ENCODE measurements at places on chromosomes 6 and 20.
A peak's percentile ranks its signal among the peaks of the same experiment; 100 is the strongest.

- DNase-seq = peak; percentile 4
Measured at GRCh38 chr6:119881416-119881815, 531.9 kb upstream of the MAN1A1 start.

GRCh38 chr6:54255886-54256285, 52.4 kb upstream of the TINAG start:
- no peak for DNase-seq

DNA sequence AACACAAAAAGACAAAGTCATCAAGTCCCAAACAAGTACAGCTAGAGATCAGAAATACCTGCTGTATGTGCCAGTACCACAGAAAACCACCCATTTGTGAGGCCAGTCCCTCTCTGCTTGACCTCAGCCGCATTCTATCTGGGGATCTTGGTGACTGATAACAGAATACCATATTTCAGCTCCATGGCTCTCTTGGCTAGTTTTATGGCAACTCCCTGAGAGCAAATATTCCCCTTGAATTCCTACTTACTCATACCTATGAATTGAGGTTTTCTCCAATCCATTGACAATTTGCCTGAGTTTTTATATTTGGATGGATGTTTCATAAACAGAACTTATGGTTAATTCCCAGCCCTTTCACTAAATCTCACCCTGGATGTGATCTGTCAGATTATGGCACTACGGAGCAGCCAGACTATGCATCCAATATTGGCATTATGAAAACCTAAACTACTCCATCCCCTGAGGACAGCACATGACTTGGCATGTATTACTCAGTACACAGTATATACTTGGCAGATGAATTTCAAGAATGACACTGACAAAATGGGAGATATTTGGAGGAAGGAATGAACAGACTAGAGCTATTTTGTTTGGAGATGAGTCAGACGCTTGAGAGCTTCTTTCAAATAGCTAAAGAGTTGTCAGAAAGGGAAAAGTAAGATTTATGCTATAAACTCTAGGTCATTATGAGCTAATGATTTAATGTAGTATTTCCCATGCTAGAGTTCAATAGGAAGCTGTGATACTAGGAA, 95.7 kb downstream of the PRDM1 start:
- no peak for DNase-seq

DNA sequence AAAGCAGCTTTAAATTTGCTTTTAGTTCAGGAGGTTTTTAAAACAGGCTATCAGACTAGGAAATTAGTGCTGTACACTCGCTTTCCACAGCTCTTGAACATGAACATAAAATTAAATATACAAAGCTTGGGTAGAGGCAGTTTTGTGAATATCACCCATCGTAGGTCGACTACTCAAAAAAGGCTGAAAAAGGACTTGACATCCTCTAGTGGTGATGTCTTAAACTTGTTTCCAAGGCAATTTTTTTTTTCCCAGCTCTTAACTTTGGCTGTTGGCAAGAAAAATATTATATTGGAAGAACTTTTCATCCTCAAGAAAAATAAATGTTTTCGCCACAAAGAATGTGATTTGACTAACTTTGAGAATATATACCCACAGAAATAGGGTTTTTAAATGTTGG, 2.9 kb downstream of the MAP7 start:
- no peak for DNase-seq

- no peak for DNase-seq
Measured at GRCh38 chr6:141758430-141758829, 374.3 kb upstream of the GJE1 start.

DNA sequence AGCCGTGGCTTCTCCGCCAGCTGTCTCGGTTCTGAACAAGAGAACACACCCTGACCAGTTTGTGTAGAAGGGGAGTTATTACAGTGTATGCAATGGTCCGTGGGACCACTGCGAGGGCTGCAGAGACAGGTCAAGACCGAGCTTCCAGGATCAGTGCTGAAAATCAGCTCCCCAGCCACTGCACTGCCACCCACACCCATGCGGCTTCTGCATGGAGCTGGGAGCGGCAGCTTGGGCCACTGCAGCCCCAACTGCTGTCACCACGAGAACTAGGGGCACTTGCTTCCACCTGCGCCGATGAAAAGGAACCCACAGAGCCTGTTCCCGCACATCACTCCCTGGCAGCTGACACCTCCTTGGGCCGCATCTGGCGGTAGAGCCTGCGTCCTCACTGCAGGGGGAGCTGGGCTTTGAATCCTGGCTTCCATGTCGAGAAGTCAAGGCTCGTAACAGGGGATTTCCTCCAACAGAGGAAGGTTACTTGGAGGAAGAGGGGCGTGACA, 56.2 kb downstream of the TMEM242 start:
- DNase-seq = no peak

- DNase-seq = peak; percentile 74
Measured at GRCh38 chr6:19472153-19472552, 365.0 kb upstream of the ID4 start.

- no peak for DNase-seq
Measured at GRCh38 chr20:5971203-5971602, 20.8 kb downstream of the MCM8 start.

DNA sequence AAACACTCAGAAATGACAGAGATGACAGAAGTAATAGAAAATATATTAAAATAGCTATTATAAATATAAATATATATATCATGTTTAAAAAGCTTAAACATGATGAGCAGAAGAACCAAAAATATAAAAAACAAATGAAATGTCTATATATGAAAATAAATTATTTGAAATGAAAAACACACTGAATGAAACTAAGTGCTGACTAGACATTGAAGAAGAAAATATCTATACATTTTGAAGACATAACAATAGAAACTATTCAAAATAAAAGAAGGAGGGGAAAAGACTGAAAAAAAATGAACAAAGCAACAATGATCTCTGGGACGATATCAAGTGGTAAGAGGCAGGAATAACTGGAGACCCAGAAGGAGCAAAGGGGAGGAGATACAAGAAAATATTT, 76.8 kb downstream of the RNASET2 start:
- no peak for DNase-seq

DNA sequence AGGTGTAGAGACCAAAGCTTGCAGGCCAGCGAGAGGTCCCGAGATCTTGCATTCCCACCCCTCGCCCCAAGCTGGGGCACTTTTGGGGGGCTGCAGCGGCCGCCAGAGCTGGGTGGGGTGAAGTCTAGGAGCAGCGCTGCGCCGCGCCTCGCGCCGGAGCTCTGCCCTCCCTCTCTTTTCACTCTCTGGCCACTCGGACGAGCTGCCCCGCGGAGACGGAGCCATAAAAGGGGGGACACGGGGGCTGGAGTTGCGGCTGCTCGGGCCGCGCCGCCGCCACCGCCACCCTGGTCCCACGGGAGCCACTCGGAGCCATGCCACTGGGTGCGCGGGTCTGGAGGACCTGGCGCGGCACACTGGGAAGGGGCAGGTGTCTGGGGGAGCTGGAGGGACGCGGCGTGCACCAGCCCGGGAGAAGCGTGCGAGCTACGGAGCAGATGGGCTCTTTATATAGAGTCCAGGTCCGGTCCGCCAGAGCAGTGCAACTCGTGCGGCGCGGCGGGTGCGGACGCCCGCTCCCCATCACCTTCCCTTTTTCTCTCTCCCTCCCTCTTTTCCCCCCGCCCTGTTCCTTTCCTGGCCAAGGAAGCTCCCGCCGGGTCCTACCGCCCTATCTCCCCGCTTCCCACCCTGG, 687 bp upstream of the HTR1B start:
- DNase-seq = no peak

GRCh38 chr6:42727087-42727611, 4.8 kb upstream of the PRPH2 start:
- no peak for DNase-seq

GRCh38 chr20:41411391-41411847, 44.8 kb upstream of the EMILIN3 start:
- DNase-seq = no peak

DNA sequence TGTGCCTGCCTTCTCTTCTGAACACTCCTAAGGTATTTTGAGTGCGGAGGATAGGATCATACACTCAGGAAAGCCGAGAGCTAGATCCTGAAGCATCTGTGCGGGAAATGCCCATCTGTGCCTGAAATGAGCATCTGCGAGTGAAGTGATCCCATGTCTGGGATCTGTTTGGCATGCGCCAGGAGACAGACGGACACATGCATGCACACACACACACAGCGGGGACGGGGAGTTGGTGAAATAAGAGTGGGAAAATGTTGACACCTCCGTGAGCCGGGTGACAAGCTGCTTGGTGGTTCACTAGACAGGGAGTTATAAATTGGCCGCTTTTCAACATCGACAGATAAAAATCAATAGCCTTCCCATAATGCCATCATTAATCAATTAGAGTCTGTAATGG, 13.8 kb downstream of the SYNJ2 start:
- DNase-seq = no peak

DNA sequence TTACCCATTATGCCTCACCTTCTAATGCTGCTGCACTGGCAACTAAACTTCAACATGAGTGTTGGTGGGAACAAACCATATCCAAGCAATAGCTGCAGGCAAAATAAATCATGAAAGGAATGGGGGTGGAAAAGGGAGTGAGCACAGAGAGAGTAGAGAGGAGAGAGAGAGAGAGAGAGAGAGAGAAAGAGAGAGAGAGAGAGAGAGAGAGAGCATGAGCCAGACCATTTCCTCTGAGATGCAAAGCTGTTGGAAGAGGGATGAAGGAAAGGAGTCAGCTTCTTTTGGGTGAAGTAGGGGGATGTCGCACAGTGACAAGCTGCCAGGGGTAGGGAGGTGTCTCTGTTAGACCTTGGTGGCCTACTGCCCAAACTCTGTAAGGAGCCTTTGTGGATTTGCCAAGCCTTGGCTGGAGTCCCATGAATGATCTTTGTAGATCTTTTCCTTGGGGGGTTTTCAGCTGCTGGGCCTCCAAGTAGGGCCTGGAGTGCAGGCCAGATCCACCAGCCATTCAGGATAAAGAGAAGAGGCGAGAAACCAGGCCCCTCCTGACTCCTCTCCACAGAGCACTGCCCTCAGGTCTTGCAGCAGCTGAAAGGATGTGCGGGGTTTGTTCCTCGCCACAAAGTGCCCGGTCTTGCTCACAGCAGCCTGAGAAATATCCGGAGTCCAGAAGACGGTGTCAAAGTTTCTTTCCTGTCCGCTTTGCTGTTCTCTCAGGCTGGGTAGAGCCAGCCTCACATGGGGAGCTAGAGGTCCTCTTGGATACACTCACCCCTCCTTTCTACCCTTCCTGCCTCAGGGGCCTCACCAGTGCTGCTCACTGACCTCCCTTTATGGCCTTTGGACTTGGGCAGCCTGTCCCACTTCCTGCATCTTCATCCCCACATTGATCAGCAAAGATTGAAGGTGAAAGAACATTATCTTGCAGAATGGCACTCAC, 17.8 kb downstream of the BTBD3 start:
- no peak for DNase-seq

GRCh38 chr6:33171880-33172687, 20.2 kb downstream of the COL11A2 start:
- no peak for DNase-seq

DNA sequence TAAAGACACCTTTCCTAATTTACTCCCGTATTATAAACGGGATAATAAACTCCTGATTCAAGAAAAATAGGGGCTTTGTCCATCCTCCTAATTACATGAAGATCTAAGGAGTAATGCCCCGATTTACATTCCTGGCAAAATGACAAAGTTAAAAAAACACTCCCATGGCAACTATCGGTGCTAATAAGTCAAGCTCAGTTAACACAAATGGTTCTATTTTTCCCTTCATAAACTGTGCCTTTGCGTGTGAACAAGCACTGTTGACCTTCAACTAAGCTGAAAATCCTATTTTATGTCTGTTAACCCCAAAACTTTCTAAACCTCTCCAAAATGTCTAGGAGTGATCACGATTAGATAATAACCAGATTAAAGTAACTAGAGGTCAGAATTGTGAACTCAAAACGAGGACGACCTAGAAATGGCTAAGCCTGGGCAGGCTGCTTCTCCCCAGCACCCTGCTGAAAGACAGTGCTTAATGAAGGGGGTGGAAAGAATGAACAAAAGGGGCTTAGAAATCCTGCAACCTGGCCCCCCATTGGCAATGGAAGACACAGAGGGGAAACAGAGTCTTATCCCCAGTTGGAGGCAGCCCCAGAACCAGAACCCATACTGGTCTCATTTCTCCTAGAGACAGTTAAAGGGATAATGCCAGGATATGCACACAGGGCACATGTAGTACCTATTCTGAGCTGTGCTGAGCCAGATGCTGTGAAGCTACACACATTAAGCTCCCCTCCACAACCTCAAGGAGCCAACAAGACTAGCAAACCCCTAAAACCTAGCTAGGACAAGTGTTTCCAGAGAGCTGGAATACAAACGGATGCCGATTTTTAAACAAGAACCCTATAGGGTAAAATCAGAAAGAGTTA, 23.0 kb downstream of the SLC23A2 start:
- no peak for DNase-seq

GRCh38 chr6:45094831-45095230, 233.3 kb upstream of the RUNX2 start:
- DNase-seq = no peak

- peak; percentile 26 for DNase-seq
Measured at GRCh38 chr20:24337069-24337468, 132.4 kb upstream of the SYNDIG1 start.

DNA sequence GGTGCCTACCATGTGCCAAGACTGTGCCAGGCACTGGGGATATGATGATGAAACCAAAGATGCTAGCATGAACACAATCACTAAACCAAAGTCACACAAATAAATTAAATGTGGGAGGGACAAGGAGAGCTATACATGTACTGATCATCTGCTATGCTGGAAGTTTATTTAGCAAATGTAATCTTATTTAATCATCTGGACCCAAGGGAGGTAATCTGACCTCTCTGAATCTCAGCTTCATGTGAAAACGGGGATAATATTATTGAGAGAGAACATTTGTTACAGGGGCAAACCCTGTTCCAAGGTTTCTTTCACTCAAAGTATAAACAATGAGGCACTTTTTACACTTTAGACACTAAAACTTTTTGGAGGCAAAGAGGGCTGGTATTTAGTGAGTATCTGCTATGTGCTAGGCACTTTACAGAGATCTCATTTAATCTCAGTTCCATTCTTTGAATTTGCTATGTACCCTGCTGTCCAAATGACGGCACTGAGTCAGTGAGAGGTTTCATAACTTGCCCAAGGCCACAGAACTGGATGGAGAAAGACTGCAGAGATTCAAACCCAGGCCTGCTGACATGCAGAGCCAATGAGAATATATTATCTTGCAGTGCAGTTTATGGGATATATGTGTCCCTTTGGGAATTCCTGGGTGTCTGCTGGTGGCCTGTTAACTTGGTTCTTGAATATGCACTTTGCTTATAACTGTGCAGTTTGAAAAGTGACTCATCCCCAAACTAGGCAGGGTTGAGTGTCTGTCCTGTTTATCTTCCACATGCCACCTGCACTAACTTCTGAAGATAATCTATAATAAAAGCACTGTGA, 3.3 kb upstream of the ASXL1 start:
- no peak for DNase-seq

GRCh38 chr20:52270696-52271095, 79.1 kb upstream of the ZFP64 start:
- DNase-seq = no peak

- peak; percentile 15 for DNase-seq
Measured at GRCh38 chr6:99822741-99823512, 171.1 kb downstream of the MCHR2 start.

Data from smooth muscle cell of the brain vasculature (primary cell).